CD4-positive, alpha-beta T cell treated with Interferon alpha-2 for 1 hour (primary cell): ENCODE measurements at places on chromosomes 4 and X.

GRCh38 chrX:39248330-39248729 is 447.1 kb downstream of the MID1IP1 start:
- no peak for DNase-seq

- no peak for DNase-seq
Observed at GRCh38 chr4:3869661-3870566, 103.7 kb downstream of the ADRA2C start.

DNA sequence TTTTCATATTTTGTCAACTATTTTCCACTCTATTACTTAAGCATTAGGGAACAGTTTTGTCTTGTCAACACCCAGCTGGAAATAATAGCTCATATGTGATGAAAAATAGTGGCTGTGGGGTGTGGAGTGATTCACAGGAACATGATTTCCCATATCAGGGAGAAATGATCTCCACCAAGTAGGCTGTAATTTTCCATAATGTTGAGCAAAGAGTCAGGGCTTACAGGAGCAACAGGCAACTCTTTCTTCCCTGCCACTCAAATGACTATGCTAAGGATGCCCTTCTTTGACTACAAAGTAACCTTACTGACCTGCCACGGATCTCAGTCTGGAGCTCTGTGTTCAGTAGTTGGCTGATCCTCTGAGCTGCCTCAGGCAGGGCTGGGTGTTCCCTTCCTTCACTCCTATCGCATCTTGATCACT is 90.0 kb upstream of the GATB start:
- DNase-seq, result no peak

- no peak for DNase-seq
Observed at GRCh38 chrX:107985033-107985432, 2.9 kb upstream of the TEX13B start.

DNA sequence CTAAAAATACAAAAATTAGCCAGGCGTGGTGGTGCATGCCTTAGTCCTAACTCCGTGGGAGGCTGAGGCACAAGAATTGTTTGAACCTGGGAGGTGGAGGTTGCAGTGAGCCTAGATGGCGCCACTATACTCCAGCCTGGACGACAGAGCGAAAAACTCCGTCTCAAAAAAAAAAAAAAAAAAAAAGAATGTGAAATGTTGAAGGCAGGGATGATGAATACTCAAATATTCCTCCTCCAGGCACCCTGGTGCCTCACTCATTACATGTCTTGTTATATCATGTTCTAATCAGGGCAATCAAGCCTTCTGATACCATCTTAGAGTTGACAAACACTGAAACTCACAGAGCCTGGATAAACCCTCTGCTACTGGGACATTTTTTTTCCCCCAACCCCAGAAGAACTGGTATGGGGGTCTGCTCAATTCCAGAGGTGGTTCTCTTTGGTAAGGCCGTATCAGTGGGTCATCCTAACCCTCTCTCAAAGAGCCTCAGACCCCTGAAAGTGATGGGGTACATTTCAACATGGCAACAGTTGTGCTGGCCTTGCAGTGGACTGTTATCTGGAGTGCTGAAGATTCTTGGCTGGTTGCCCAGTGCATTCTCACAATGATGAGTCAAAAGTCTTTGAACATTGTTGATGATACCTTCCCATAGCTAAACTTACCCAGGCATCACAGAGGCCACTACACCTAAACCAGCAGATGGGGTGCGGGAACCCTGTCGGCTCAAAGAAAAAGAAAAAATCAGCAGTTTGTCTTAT is 2.4 kb upstream of the SH3KBP1 start:
- DNase-seq, result no peak
